ENCODE measurements at places on chromosomes 7 and 10. TPM values are rescaled to one million over a fixed set of nuclear protein-coding genes. Genes with fewer than 3 reads are reported as not detected.

Gene SRGN
- total RNA-seq: 29.1 TPM

Gene UTF1
- not detected for total RNA-seq

Gene SPDYE6
- not detected for total RNA-seq

Gene CLRN3
- 25.1 TPM for total RNA-seq

- no peak for DNase-seq
Observed at GRCh38 chr7:142334236-142334635, 76.4 kb upstream of the PRSS58 start.

- no peak for DNase-seq
Observed at GRCh38 chr10:3082290-3082689, 14.9 kb downstream of the PFKP start.

- DNase-seq: no peak
Observed at GRCh38 chr10:124132876-124133275, 39.5 kb upstream of the CHST15 start.

GRCh38 chr7:24501009-24501408 is 72.2 kb upstream of the PALS2 start:
- DNase-seq: no peak

DNA sequence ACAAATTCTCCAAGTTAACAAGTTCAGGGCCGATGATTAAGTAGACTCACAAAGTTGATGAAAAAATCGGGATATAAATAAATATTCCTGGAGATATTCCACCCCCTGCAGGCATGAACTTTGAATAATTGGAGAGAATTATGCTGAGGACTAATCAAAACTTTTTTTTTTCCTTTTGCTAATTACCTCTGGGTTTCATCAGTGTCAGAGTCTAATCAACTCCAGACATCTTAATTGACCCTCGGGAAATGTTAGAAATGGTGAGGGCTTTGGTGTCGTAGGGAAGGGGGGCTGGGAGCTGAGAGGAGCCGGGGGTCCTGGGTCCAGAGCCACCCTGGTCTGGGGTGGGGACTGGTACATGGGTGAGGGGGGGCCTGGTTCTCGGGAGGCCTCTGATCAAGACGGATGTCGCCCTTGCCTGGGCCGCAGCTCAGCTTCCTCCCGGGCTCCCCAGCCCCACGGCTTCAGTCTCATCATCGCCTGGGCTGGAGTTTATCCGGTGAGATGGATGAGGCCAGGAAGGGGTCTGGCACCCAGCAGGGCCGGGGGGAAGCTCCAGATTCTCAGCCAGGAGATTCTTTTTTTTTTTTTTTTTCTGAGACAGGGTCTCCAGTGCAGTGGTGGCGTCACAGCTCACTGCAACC is 30.4 kb upstream of the ELFN1 start:
- no peak for DNase-seq

GRCh38 chr10:92839191-92840085 is 8.9 kb upstream of the EXOC6 start:
- DNase-seq: peak; percentile 66

GRCh38 chr10:16297642-16298041 is 139.2 kb upstream of the PTER start:
- no peak for DNase-seq

DNA sequence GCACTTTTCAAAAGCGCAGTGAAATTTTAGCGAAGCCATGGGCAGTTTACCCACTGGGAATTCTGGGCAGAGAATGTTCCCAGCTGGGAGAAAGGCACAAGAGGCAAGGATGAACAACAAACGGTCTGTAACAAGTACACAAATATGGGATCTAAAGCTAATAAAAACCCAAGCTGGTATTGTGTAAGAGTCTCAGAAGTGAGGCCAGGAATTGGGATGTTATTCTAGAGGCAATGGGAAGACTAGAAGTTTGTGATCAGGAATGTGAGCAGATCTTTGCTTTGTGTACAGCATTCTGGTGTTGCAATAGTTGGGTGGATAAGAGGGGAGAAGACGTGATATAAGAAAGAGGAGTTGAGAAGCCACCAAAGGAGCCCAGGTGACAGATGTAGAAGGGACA is 15.0 kb downstream of the FZD9 start:
- DNase-seq: no peak

DNA sequence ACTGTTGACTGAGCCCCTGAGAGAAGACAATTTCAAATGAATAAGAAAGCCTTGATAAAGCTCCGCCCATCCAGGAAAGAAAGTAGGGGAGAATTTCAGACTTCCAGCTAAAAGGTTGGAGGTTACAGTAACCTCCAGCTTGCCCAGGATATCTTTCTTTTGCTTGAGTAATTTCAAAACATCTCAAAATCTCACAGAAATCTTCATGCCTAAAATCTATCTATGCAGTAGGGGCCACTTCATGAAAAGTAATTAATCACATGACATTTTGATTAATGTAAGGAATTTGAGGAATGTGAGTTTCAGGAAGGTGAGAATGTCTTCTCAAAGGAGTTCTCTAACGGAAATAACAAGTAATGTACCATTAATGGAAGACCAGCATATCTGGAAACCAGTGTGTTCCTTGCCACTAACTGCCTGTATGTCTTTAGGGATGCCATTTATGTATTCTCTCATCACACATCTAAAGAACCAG is 24.2 kb downstream of the TRIL start:
- DNase-seq: no peak

DNA sequence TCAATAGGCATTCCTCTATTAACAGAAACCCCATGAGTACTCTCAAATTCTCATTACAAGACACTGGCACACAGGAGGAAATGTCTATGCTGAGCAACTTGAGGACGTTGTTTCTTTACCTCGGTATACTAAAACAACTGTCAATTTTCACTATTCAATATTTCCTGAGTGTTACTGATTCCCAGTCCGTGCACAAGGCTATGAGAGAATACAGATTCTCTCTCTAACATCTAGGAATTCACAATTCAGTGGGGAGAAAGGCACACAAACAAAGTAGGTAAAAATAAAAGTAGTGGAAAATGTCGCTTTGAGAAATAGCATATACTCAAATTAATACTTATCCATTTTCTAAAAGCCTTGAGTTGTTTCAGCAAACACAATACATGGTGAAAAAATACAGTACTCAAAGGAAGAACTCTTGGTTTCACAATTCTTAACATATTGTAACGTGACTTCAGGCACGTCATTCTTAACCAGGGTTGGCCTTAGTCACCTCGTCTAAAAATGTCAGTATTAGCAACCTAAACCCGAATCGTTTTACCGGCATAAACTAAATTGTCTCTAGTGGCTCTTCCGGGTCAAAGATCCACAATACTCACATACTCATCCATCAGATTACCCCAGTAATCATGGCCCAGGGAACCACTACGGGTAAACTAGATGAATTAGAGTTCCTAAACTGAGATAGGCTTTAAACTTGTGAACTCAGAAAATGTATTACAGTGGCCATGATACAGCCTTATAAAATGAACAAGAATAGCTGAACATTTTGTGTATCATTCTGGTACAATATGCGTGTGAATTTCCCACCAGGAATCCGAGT is 1.5 kb downstream of the IPMK start:
- no peak for DNase-seq

- DNase-seq: no peak
Observed at GRCh38 chr10:60921633-60922032, 22.4 kb downstream of the RHOBTB1 start.

GRCh38 chr7:75662579-75663301 is 76.0 kb downstream of the HIP1 start:
- DNase-seq: no peak

All from left lobe of liver (tissue), 2 donors.